ENCODE measurements at places on chromosomes 5 and 9.

- no peak for DNase-seq
- H3K27ac ChIP-seq: no peak overlapping the region
- H3K4me3 ChIP-seq: no peak overlapping the region
- peaks cover 96% of the 10 kb centered on the region for H3K27me3 ChIP-seq
Measured at GRCh38 chr5:135195270-135195608, 161.2 kb upstream of the PITX1 start.

DNA sequence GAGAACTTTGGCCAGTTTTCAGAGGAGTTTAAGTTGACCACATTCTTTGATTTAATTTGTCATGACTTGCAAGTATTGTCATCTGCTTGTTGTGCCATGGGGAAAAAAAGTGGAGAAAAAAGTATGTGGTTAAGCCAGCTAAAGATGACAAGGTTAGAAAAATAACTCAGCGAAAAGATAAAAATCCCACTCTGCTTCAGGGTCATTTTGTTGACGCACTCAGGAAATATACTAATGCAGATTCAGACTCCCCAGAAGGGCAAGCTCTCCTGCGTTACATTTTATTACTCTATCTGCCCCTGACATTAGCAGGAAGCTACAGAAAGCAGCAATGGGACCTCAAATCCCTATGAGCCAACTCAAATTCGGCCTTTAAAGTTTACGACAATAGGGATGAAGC is 27.6 kb upstream of the TESK1 start:
- no peaks in the 10 kb centered on the region for H3K4me1 ChIP-seq
- no peaks in the 10 kb centered on the region for H3K27me3 ChIP-seq
- peaks cover 12% of the 10 kb centered on the region for H3K36me3 ChIP-seq
- H3K4me3 ChIP-seq: no peak overlapping the region

GRCh38 chr9:8364026-8364752 is 564.6 kb upstream of the DMAC1 start:
- no peaks in the 10 kb centered on the region for H3K4me1 ChIP-seq
- no peak overlapping the region for H3K27ac ChIP-seq
- DNase-seq: no peak
- peaks cover 3% of the 10 kb centered on the region for H3K36me3 ChIP-seq
- H3K27me3 ChIP-seq: no peaks in the 10 kb centered on the region
- no peak overlapping the region for H3K4me3 ChIP-seq

GRCh38 chr5:141354900-141355469 is at the start of gene PCDHGA4:
TSS of gene PCDHGA4 (plus strand) at chr5:141355021. CDS start at chr5:141355108, 87 bp downstream.
- H3K27me3 ChIP-seq: no peaks in the 10 kb centered on the region
- H3K27ac ChIP-seq: no peak within 1 kb of the TSS
- H3K4me1 ChIP-seq: no peaks in the 10 kb centered on the region

DNA sequence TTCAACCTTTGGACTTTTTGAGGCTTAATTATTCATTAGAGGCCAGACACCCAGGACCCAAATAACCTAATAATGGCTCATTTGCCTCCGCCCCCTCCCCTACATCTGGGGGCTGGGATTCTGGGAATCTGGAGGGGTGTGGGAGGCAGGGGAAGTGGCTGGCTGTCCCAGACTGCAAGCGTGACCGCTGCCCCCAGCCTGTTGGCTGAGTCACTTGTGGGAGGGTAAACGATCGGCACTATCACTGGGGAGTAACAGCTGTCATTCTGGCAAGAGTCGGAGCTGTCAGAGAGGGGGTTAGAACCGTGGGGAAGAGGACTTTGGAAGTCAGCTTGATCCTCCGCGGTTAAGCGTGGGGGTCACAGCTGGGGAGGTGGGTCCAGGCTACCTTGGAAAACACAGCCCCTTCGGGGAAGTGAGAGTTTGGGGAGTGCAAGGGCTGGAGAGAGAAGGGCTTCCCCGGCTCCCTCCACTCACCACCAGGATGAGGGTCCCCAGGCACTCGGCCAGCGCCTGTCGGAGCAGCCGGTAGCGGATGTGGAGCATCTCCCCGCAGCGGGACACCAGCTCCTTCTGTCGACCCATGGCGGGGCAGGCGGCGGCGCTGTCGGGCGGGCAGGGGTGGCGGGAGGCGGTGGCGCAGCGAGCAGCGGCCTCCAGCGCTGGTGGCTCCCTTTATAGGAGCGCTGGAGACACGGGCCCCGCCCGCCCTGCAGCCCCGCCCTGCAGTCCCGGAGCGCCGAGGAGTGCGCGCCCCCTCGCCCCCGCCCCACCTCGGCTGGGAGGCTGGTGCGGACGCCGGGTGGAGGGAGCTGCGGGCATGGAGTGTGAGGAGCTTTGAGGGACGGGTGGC is at the start of gene AQP3:
Gene AQP3 (minus strand): TSS at position 648 of the 853 bp plus-strand sequence. CDS start 63 bp downstream, at position 585.
- H3K27ac ChIP-seq: no peak within 1 kb of the TSS
- H3K36me3 ChIP-seq: no peaks in the 10 kb centered on the region
- peaks cover 15% of the 10 kb centered on the region for H3K4me1 ChIP-seq
- peak; percentile 57 for DNase-seq
- H3K27me3 ChIP-seq: peaks cover 13% of the 10 kb centered on the region

- DNase-seq: no peak
- no peaks in the 10 kb centered on the region for H3K36me3 ChIP-seq
- no peaks in the 10 kb centered on the region for H3K27me3 ChIP-seq
- no peak overlapping the region for H3K4me3 ChIP-seq
Measured at GRCh38 chr9:132042324-132042723, 37.3 kb downstream of the MED27 start.

DNA sequence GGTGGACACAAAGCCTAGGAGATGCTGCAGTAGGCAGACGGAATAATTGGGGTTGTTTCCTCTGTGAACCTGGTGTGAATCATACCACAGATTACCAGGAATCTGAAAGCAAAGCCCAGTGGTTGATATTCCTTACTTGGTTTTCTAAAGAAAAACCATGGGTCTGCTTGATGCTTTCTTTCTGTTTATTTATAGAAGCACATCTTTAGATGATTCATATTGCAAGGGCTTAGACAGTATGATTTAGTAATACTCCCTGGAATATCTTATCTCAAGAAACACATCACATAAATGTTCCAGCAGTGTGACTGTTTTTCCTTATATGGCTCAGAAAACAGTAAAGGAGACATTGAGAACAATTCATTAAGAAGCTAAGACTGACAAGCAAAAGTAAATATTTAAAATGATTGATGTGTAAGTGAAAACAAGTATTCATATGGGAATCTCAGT is 623.3 kb downstream of the RAB3C start:
- no peaks in the 10 kb centered on the region for H3K36me3 ChIP-seq
- no peak for DNase-seq
- H3K4me3 ChIP-seq: no peak overlapping the region
- H3K27me3 ChIP-seq: no peaks in the 10 kb centered on the region

GRCh38 chr9:1522219-1522767 is 472.1 kb downstream of the DMRT2 start:
- DNase-seq: no peak
- H3K4me1 ChIP-seq: no peaks in the 10 kb centered on the region
- no peaks in the 10 kb centered on the region for H3K36me3 ChIP-seq

- DNase-seq: peak; percentile 4
- no peaks in the 10 kb centered on the region for H3K36me3 ChIP-seq
- peaks cover 17% of the 10 kb centered on the region for H3K4me1 ChIP-seq
- H3K27me3 ChIP-seq: peaks cover 27% of the 10 kb centered on the region
- H3K27ac ChIP-seq: no peak overlapping the region
Measured at GRCh38 chr9:76459694-76460635, 983 bp downstream of the GCNT1 start.

All from neural crest cell (in vitro differentiated cells).